Mucosa of descending colon (tissue), 3 donors: ENCODE measurements at places on chromosomes 2 and 18.

- no peak for DNase-seq
Measured at GRCh38 chr2:40512256-40512655, 60.4 kb upstream of the SLC8A1 start.

GRCh38 chr2:54887850-54888545, 162.3 kb downstream of the RTN4 start:
- no peak for DNase-seq

DNA sequence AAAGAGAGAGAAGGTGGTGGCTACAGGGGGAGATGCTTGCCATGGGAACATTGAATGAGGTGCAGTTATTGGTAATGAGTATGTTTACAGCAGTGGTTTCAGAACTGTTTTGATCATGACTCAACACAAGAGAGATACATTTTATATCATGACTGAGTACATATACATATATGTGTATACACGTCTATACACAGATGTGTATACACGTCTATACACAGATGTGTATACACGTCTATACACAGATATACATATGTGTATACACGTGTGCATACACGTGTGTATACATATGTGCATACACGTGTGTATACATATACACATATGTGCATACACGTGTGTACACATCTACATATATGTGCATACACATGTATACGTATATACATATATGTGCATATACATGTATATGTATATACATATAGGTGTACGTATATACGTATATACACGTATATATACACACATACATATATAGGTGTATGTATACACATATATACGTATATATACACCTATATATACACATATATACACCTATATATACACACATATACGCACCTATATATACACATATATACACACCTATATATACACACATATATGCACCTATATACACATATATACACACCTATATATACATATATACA, 518.5 kb downstream of the TSN start:
- DNase-seq = no peak

DNA sequence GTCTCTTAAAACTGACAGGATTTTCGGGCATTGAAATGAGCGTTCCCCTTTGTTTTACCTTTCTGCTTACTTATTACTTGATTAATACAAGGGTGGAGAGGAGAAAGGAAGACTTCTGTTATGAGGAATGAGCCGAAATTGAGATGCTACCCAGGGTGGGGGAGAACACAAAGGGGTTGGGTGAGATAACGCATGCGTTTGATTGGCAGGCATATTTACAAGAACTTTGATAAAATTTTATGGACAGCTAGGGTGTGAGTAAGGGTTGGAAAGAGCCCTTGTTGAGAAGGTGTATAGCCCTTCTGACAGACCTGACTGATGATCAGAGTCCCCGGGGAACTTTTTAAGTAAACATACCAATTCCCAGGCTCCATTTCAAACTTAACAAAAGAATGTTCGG, 1.8 kb downstream of the RNF138 start:
- DNase-seq = peak; percentile 47

DNA sequence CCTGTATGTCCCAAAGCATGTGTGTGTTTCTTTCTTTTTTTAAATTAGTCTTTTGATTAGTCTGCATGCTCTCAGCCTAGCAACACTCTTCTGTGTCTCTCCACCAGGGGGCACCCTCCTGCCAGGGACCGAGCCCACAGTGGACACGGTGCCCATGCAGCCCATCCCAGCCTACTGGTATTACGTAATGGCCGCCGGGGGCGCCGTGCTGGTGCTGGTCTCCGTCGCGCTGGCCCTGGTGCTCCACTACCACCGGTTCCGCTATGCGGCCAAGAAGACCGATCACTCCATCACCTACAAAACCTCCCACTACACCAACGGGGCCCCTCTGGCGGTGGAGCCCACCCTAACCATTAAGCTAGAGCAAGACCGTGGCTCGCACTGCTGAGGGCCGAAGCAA, 93.8 kb downstream of the NRP2 start:
- peak; percentile 59 for DNase-seq

DNA sequence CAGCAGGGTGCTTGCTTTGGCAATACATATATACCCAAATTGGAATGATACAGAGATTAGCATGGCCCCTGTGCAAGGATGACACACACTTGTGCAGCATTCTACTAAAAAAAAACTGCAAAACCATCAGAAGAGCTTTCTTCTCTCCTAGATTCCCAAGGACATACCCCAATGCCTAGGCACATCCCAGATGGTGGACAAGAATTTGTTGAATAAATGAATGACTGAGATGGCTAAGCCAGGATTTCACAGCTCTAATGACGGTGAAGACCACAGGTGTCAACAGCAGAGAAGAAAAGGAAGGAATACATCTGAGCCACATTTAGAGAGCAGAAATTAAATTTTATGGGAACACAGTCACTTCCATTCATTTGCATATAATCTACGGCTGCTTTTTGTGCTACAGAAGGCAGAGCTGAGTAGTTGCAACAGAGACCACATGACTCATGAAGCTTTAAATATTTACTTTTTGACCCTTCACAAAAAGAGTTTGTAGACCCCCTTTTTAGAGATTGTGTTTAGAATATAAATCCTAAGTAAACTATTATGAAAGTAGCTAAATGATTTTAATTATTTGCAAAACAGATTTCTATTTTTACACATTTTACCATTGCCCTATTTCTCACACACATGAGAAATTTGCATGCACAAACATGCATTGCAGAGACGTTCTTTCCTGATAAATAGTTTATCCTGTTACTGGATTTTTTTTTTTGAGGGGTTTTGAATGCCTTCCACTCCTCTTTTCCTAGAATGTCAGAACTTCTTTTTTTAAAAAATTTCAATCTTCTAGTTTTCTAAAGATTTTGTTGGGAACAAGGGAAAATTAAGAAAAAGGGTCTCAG, 119.0 kb downstream of the PMAIP1 start:
- no peak for DNase-seq

- DNase-seq = no peak
Measured at GRCh38 chr2:151840216-151841046, 12.2 kb upstream of the ARL5A start.

- DNase-seq = no peak
Measured at GRCh38 chr18:75130591-75131328, 78.2 kb downstream of the PTGR3 start.

DNA sequence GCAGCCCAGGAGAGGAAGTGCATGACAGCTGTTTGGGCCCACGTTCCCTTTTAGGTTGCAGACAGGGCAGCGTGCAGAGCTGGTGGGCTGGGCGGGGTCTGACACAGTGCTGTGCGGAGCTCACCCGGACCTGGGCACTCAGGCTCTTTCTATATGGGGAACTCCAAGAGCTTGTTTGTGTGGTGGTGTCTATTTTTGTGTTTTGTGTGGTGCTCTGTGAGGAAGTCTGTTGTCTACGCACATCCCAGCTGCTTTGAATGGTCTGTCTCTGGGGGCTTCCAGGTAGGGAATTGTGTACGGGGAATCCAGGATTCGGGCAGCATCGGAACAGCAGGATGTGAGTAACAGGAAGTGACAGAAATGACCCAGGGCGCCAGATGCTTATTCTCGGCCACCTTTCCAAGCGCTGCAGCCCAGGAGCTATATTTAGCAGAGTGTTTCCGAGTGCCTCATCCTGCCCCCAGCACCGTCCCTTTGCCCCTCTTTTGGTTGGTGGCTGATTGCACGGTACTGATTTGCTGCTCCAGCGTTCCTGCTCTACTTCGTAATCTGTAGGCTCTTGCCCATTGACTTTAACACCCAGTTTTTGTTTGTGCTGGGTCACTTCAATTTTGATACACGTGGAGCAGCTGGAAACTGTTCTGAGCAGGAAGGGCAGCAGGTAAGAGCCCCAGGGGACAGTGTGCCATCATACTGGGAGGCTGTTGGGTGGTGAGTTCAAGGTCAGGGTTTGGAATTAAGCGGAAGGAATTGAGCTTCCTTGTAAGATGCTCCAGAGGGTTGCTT, 64.7 kb downstream of the DGKD start:
- peak; percentile 77 for DNase-seq

- DNase-seq = peak; percentile 2
Measured at GRCh38 chr2:128642821-128643220, 324.2 kb upstream of the HS6ST1 start.
